ENCODE measurements at places on chromosomes 1 and 21. TPM values are rescaled to one million over a fixed set of nuclear protein-coding genes. Genes with fewer than 3 reads are reported as not detected.

GRCh38 chr1:17671314-17671705 is 83.8 kb upstream of the ACTL8 start:
- DNase-seq: no peak

DNA sequence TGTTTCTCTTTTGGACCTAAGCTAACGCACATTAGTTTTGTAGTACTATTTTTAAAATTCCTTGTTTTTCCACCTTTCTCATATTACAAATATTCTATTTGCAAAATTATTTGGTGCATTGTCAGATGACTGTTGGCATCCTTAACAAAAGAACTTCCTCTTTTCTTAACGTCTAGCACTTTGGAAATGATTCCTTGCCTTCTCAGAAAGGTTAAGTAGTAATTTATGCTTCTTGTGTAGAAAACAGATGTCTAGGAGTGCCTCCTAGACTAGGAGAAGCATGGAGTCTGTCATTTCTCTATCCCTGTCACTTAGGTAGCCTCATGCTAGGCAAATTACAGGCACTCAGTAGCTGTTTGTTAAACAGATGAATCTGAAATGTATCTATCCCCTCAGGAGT is 64.4 kb downstream of the HSPA13 start:
- DNase-seq: no peak

DNA sequence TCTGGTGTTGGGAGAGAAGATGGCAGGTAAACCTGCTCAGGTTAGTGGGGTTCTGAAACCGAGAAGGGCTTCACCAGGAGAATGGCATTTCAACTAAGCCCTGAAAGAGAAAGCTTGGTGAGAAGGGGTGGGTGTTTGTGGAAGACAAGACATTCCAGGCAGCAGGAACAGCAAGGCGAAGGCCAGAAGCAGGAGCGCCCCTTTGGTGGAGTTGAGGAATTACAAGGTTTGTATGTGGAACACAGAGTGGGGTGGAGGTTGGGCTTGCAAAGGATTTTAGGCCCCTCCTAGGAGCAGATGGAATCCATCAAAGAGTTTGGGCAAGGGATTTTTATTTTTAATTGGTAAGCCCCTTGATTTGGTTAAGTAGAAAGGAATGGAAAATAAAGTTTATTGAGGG is 24.8 kb upstream of the ELOA start:
- DNase-seq: no peak

GRCh38 chr1:62271948-62272728 is 47.1 kb downstream of the KANK4 start:
- no peak for DNase-seq

GRCh38 chr21:39186676-39187075 is 3.4 kb upstream of the PSMG1 start:
- no peak for DNase-seq

DNA sequence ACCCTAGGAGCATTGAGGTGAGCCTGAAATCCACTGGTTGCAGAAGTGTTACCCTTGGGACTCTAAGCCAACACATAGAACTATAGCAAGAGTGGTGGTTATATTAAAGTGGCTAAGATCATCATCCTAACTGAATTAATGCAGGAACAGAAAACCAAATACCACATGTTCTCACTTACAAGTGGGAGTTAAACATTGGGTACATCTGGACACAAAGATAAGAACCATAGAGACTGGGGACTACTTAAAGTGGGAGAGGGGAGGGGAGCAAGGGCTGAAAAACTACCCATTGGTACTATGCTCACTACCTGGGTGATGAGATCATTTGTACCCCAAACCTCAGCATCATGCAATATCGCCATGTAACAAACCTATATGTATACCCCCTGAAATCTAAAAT is 100.0 kb downstream of the SLC25A24 start:
- DNase-seq: no peak

GRCh38 chr1:53593758-53594380 is 134.7 kb downstream of the DMRTB1 start:
- peak; percentile 84 for DNase-seq

DNA sequence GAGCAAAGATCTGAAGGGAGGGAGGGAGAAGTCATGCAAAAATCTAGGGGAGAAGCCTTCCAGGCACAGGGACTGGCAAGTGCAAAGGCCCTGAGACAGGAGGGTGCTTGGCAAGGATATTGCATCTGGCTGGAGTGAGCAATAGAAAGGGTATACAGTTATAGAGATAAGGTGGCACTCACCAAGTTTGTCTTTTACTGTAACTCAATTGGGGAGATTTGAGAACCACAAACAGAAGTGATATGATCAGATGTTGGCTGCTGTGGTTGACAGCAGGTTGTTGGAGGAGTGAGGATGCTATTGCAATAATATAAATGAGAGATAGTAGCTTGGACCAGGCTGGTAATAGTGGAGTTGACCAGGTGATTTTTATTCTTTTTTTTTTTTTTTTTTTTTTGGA is 25.6 kb downstream of the MCOLN3 start:
- DNase-seq: no peak

GRCh38 chr1:160708118-160708517 is 3.5 kb downstream of the CD48 start:
- no peak for DNase-seq

- DNase-seq: no peak
Measured at GRCh38 chr1:45685308-45686014, 872 bp downstream of the GPBP1L1 start.

- DNase-seq: no peak
Measured at GRCh38 chr1:30881319-30882181, 27.0 kb downstream of the SDC3 start.

GRCh38 chr1:37677143-37677439 is 15.2 kb upstream of the CDCA8 start:
- DNase-seq: no peak

The KCNJ9 gene
- total RNA-seq: not detected

The SPATA1 gene
- total RNA-seq: 1.0 TPM

The B3GALT5 gene
- total RNA-seq: 0.03 TPM
